NCI-H1092 treated with DMSO at 0.1 percent for 48 hours (cell line): ENCODE measurements at places on chromosomes 2 and 18.

DNA sequence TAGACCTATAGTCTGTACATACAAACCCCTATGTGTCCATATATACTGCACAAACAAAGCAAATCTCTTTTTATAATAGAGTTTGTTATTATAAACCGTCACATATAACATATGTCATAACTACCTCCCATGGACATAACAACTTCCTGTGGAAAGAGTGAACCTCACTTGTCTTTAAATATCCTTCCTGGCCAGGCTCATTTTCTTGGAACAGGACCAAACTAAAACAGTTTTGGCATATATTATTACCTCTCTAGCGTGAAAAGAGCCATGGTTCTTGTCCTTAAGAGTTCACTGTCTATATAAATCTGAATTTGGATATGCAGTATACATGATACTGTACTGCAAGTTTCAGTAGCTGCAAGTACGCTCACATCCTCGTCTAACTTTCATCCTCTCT lies 28.3 kb upstream of the DNAJC27 start:
- no peak for DNase-seq

DNA sequence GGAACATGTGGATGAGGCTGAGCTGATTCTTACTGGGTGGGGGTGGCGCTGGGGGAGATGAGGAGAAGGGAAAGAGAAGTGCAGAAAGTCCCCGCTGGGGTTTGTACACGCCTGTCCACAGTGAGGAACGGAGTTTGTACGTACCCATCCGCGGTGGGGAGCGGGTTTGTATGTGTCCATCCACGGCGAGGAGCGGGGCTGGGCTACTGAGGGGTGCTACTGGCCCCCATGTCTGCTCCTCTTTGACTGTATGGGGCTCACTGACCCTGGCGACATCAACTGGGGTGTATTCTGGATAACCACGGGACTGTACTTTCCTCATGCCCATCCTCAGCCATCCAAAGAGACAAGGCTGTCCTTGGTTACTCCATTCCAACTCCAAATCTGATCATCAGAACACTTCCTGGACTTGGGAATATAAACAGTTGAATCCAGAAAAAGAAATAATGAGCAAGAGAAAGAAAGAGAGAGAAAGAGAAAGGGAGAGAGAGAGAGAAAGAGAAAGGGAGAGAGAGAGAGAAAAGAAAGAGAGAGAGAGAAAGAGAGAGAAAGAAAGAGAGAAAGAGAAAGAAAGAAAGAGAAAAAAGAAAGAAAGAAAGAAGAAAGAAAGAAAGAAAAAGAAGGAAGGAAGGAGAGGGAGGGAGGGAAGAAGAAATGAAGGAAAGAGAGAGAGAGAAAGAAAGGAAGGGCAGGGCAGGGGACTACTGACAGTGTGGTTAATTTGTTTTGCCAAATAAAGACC lies 21.0 kb downstream of the MAL start:
- no peak for DNase-seq

- DNase-seq: no peak
Observed at GRCh38 chr2:143284087-143284675, 155.0 kb downstream of the ARHGAP15 start.

- no peak for DNase-seq
Observed at GRCh38 chr2:12168791-12169388, 422.5 kb downstream of the LPIN1 start.
